ENCODE measurements at places on chromosomes 16 and 17.

- no peak for DNase-seq
Observed at GRCh38 chr16:7501868-7502267, 169.2 kb downstream of the RBFOX1 start.

GRCh38 chr17:9291912-9292560 is 270.7 kb downstream of the NTN1 start:
- DNase-seq: peak; percentile 34

DNA sequence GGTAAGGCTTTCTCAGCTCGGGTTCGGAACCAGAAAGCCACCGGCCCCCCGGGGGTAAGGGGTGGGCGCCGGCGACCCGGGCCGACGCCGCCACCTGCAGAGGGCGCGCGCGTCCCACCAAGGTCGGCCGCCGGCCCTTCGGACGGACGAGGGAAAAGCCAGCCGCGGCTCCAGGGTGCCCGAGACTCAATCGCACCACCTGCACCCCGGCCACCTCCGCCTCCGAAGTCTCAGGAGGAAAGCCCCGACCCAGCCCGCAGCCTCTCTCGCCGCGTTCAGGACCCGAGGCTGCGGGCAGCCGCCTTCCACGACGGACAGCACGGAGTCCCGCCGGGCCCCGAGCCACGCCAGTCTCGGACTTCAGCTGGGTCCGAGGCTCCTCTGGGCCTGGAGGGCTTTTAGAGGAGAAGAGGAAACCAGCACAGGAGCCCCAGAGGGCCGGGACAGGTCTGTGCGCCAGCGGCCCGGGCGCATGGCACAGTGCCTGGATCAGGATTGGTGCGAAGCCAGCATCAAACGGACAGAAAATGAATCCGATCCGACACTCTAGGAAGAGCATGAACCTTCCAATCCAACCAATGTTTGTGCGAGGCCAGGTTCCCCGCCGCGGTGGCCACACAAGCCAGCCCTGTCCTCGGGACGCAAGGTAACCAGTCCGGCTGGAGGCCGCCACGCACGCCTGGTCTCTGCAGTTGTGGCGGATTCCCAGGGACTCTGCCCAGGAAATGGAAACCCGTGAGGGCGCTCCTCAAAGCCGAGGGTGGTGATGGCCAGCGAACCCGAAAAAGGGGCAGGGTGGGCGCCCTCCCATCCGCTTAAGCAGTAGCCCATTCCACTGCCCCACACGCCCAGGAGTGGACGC is 6.7 kb downstream of the CBX8 start:
- DNase-seq: no peak

DNA sequence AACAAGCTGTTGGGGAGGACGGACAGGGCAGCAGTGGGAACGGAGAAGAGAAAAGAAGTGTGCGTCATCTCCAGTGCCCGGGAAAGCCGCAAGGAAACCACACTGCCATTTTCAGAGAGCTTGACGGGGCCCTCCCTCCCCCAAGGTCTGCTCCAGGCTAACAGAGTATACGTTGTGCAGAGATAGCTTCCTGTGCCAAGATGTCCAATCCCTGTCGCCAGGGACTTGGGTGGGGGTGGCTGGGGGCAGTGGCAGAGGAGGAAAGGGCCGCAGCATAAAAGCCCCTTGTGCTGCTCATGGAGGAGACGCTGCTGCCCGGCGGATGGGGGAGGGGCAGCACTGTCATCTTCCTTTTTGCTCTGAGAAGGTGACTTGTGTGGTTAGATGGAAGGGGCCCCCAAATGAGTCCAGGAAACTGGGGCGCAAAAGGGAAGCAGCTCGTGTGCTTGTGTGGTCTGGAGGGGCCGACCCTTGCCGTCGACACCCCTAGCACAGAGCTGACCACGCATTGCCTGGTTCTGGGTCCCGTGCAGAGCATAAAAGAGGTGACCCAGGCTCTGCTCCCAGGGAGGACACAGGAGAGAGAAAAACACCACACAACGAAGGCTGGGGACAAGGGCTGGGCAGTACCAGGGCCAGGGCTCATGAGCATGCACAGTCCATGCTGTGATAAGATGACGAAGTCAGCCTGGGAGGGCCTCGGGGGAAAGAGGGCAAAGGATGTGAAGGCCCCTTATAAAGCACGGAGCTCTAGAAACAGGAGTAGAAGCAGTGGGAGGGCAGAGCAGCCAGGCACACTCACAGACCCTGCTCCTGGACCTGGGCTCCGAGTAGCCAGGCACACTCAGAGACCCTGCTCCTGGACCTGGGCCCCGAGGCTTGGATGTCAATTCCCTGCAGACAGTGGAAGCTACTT is 372.7 kb downstream of the SLC39A11 start:
- DNase-seq: no peak

GRCh38 chr16:85755929-85756768 is 5.3 kb upstream of the C16orf74 start:
- DNase-seq: no peak

DNA sequence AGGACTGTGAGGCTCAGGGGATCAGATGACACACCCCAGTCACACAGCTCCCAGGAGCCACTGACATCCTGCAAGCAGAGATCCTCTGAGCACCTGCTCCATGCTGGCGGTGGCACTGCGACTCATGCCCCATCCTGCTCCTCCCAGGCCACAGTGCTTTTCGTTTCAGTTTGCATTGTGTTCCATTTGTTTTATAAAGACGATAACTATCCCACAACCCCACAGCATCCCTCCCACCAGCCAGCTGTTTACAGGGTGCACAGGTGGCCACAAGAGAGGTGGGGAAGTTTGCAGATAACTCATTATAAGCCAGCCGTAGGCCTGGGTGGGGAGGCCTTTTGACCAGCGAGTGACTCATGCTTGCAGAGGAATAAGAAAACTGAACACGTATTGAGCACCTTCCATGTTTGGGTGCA is 28.2 kb downstream of the BCO1 start:
- DNase-seq: no peak

DNA sequence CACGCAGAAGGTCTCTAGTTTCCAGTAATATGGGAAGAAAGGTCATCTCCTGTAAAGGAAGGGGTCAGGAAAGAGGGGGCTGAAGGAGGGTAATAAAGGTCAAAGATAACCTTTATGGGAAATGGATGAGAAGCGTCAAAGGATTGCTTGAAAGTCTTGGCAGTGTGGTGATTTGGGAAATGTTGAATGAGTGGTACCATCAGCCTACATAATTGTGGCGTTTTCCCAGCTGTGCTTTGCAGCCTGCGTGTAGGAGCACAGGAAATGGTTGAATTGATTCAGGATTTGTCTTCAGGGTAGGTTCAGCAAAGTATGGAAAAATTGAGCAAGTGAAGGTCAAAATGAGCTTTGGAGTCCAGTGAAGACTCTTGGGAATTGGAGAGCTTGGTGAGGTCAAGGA is 115.8 kb upstream of the NOL11 start:
- no peak for DNase-seq

- no peak for DNase-seq
Observed at GRCh38 chr17:49132317-49132698, 261 bp upstream of the B4GALNT2 start.

- DNase-seq: no peak
Observed at GRCh38 chr17:57257195-57257894, 1.0 kb downstream of the MSI2 start.

GRCh38 chr17:43799047-43799446 is 18.8 kb downstream of the CFAP97D1 start:
- DNase-seq: no peak

- no peak for DNase-seq
Observed at GRCh38 chr16:53356478-53357207, 77.6 kb upstream of the RBL2 start.

DNA sequence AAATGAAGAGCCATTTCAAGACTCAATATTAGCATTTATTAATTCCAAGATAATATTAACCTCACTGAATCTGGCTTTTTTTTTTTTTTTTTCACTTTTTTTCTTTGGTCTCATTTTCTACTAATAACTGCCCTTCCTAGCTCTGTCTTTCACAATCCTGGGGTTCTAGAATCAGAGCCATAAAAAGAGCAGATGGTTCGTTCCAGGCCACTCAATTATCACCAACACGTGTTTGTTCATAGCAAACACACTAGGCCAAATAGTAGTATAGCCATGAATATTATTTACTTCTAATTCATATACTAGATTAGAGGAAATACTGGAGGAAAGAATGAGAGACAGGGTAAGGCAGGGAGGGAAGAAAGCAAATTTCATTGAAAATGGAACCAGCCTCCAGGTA is 39.8 kb downstream of the TEX2 start:
- no peak for DNase-seq

DNA sequence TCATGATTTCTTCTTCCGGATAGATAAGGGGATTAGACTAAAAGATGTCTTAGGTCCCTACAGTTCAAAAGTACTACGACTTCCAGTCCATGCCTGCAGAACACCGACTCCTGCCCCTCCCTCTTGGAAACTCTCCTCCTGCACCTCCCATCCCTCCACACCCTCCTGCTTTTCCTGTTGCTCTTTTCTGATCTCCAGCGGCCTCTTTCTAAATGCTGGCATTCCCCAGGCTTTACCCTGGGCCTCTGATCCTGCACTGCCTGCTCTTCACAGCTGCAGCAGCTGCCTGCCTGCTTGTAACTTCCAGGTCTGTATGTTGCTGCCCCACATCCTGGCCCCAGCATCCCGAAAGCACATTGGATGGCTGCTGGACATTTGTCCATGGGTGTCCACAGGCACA is 154.2 kb downstream of the KCNJ12 start:
- DNase-seq: peak; percentile 15

GRCh38 chr16:535446-536405 is 8.2 kb downstream of the CAPN15 start:
- DNase-seq: peak; percentile 70

GRCh38 chr17:34485999-34486398 is 93.4 kb upstream of the TMEM132E start:
- no peak for DNase-seq

GRCh38 chr16:17396762-17397498 is 73.8 kb downstream of the XYLT1 start:
- DNase-seq: peak; percentile 74

DNA sequence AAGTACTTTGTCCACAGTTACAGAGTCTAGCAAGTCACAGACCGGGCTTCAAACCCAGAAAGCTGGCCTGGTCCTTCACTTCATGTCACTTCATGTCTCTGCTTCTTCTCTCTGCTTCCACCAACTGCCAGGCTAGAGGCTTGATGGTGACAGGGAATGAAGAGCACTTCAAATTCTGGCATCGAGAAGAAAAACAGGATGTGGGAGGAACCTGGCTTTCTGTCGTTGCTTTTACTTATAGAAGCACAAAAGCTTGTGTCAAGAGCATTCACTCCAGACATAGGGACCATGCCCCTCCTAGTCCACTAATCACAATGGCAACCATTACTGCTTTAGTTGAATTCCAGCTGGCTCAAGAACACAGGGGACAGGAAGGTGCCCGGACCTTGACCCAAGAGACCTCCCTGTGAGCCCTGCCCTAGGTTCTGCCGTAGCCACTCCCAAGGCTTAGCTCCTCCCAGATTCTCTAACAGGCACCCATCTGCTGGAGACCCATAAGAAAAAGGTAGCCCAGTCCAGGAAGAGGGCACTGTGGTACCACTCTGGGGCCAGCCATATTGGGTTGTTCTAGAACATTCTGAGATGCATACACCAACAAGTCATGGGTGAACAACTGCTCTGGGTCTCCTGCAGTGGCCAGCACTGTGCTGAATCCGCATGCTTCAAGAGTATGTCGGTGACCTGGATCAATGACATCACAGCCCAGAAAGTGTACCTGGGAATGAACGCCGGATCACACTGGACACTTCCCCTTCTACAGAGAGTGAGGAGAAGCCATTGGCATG is 181.8 kb downstream of the C16orf95 start:
- no peak for DNase-seq

DNA sequence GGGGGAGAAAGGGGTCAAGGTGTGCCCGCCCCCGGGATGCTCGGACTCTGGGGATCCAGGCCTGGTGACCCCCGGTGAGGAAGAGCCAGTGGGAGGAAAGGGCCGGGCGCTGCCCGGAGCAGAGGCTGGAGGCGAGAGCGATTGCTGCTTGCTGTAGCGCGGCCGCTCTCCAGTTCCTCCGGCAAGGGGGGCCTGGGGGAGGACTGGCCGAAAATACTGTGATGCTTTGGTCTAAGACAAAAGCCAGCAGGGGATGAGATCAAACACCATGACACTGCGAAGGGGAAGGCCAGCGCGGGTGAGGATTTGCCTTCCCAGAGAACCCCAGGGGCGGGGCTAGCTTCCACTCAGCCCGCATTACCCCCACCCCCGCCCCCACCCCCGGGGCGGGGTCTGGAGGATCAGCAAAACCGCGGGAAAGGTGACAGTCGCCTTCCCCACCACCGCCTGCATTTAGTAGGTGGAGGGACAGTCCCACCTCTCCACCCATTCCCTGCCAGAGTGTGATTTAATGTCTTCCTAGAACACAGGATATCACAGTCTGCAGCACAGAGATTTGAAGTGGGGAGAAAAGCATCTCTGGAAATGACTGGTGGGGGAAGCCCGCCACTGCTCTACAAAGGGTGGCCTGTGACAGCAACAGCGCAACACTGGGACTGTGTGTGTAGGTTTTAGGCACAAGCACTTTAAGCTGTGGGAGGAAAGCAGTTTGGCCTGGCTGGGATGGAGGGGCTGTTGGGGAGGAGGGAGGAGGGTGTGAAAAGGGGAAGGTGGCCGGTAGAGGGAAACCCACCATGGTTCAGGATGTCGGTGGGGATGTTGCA is 25.7 kb downstream of the MRC2 start:
- peak; percentile 64 for DNase-seq

GRCh38 chr16:5006348-5007193 is 27.2 kb downstream of the NAGPA start:
- DNase-seq: no peak

All from fibroblast of the aortic adventitia (primary cell).